Vagina (tissue), 2 donors: ENCODE measurements at places on chromosomes 6 and 20.
A peak's percentile ranks its signal among the peaks of the same experiment; 100 is the strongest.

DNA sequence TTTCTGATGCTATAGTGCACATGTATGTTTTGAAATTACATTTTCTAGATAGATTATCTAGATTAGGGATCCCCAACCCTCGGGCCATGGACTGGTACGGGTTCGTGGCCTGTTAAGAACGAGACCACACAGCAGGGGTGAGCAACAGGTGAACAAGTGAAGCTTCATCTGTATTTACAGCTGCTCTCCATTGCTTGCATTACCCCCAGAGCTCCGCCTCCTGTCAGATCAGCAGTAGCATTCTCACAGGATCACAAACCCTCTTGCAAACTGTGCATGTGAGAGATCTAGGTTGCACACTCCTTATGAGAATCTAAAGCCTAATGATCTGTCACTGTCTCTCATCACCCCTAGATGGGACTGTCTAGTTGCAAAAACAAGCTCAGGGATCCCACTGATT lies 10.4 kb downstream of the CEP57L1 start:
- H3K27me3 ChIP-seq, result no peaks in the 10 kb centered on the region
- H3K36me3 ChIP-seq, result no peaks in the 10 kb centered on the region
- no peak overlapping the region for H3K4me3 ChIP-seq
- H3K27ac ChIP-seq, result no peak overlapping the region
- DNase-seq, result no peak

DNA sequence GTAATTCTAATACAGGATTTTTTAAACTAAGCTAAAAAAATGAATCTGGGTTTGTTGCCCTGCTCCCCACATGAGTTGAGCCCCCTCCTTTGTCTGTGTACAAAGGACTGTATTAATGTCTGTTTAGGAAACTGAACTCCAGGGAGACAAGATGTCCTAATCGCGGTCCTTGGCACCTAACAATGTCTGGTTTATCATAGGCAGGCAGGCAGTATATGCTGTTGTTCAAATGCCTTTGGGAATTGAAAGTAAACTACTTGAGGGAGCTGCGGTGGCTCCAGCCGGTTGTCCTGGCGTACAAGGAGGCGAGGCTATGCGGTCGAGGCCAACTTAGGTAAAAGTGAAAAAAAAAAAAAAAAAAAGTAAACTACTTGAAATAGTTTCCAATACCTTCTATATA lies 98.5 kb downstream of the TULP4 start:
- H3K4me3 ChIP-seq, result no peak overlapping the region
- no peaks in the 10 kb centered on the region for H3K27me3 ChIP-seq
- H3K27ac ChIP-seq, result no peak overlapping the region
- H3K4me1 ChIP-seq, result peaks cover 24% of the 10 kb centered on the region

DNA sequence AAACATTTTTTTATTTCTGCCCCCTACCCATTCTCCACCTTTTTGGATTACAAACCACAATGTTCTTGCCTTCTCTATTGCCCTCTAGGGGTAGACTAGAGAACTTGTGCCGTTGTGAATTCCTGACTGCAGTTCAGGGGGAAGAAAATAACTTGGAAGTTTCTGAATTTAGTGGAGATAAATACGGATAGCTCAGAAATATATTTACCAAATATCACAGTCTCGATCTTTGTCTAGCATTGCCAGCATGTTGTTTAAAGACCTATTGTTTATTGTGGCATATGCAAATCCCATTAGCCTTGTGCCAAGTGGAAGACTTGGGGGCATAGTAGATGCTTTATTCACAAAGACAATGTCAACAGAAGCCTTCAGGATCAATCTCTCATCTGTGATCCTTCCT lies 154.1 kb upstream of the MMS22L start:
- no peaks in the 10 kb centered on the region for H3K4me1 ChIP-seq
- H3K27ac ChIP-seq, result no peak overlapping the region
- no peak overlapping the region for H3K4me3 ChIP-seq
- H3K36me3 ChIP-seq, result no peaks in the 10 kb centered on the region
- no peaks in the 10 kb centered on the region for H3K27me3 ChIP-seq
- DNase-seq, result no peak

GRCh38 chr6:139590206-139590605 lies 215.8 kb upstream of the CITED2 start:
- no peaks in the 10 kb centered on the region for H3K27me3 ChIP-seq
- no peak for DNase-seq
- no peak overlapping the region for H3K27ac ChIP-seq

DNA sequence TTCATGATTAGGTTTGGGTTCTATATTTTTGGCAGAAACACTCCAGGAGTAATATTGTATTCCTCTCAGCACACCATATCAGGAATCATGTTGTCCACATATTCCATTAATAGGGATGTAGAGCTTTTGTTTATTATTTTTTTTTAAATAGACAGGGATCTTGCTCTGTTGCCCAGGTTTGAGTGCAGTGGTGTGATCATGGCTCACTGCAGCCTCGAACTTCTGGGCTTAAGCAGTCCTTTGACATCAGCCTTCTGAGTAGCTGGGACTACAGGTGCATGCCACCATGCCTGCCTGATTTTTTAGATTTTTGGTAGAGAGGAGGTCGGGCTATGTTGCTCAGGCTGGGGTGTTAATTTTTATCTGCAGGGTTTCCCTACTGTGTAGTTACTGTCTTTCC lies 12.0 kb downstream of the SCAF8 start:
- H3K27me3 ChIP-seq, result no peaks in the 10 kb centered on the region
- H3K27ac ChIP-seq, result no peak overlapping the region
- DNase-seq, result no peak
- peaks cover 73% of the 10 kb centered on the region for H3K4me1 ChIP-seq

GRCh38 chr6:130377371-130377770 lies 11.6 kb downstream of the TMEM200A start:
- H3K36me3 ChIP-seq, result no peaks in the 10 kb centered on the region
- DNase-seq, result no peak
- H3K4me1 ChIP-seq, result no peaks in the 10 kb centered on the region
- H3K4me3 ChIP-seq, result no peak overlapping the region

DNA sequence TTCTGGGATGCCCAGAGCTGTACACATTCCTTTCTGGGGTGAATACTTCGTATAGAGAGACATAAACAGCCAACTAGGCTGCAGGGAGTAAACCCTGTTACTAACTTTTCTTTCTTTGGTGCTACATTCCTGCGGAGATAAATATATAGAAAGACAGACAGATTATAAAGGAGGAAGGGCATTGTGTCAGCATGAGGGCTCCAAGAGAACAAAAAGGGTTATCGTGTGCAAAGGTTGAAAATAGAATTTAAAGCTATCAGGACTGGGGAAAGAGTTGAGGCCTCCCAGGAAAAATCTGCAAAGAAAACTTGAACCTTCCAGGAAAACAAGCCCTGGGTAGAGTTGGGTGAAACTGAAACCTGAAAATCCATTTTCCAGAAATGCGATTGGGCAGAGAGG lies 68.0 kb downstream of the TMEM170B start:
- no peaks in the 10 kb centered on the region for H3K36me3 ChIP-seq
- H3K27ac ChIP-seq, result no peak overlapping the region
- H3K4me1 ChIP-seq, result no peaks in the 10 kb centered on the region
- no peak for DNase-seq
- no peak overlapping the region for H3K4me3 ChIP-seq

DNA sequence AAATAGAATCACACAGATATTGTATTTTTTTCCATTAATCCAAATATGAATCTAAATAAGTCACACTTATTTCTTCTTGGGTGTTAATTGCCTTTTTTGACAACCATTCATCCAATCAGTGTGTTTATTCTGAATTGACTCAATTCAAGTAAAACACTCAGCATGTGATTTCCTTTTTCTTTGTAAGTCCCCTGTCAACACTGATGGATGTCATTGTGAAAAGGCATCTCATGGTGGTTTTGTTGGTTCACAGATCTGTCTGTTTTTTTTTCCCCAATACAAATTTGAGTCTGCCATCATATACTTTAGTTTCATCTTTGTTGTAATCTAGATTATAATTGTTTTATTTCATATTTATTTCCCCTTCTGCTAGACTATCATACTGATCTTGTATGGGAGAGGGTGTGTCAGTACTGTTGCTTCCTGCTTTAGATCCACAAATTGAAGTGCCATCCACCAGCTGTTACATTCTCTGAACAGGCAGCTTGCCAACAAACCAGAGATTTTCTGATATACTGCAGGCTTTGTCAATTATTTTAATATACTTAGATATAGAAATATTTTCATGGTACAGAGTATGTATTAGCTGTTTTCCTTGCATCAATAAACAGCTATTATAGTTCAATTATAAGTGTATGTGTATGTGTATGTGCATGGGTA lies 64.2 kb upstream of the FLRT3 start:
- H3K36me3 ChIP-seq, result no peaks in the 10 kb centered on the region
- DNase-seq, result no peak
- no peak overlapping the region for H3K4me3 ChIP-seq
- no peak overlapping the region for H3K27ac ChIP-seq
- no peaks in the 10 kb centered on the region for H3K27me3 ChIP-seq

DNA sequence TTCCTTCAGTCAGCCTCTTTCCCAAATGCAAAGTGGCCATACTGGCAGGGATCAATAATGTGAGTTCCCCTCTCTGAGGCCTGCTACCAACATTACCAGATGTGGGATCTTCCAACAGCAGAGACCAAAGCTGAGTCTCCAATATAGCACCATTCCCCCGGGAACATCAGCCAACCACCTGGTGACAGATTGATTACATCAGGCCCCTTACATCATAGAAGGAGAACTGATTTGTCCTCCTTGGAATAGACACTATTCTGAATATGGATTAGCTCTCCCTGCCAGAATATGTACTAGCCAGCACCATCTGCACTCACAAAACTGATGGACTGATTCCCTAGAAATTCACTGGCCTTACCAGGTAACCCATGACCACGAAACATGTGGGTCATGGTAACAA lies 61.9 kb upstream of the CARMIL1 start:
- no peak overlapping the region for H3K4me3 ChIP-seq
- no peak overlapping the region for H3K27ac ChIP-seq
- H3K27me3 ChIP-seq, result no peaks in the 10 kb centered on the region
- H3K4me1 ChIP-seq, result peaks cover 17% of the 10 kb centered on the region
- no peaks in the 10 kb centered on the region for H3K36me3 ChIP-seq

DNA sequence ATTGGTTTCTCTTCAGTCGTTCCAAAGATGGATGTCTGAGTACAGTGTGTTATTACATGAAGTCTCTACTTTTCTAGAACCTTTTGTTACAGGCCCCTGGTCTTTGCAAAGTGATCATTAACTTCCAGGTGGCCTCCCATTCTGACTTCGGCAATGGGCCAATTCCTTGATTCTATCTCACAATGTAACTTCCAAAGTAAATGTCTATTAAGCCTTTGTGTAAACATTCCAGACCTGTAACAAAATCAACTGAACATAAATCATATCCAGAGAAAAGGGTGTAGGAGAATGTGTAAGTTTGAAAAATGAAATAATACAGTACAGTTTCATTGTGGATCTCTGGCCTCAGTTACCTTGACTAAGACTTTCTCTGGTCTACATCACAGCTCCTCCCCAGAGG lies 187.8 kb upstream of the JAG1 start:
- no peak overlapping the region for H3K4me3 ChIP-seq
- no peak for DNase-seq
- H3K36me3 ChIP-seq, result no peaks in the 10 kb centered on the region
- H3K27me3 ChIP-seq, result no peaks in the 10 kb centered on the region
- H3K4me1 ChIP-seq, result peaks cover 17% of the 10 kb centered on the region

- H3K4me3 ChIP-seq, result no peak overlapping the region
- H3K4me1 ChIP-seq, result no peaks in the 10 kb centered on the region
- no peak overlapping the region for H3K27ac ChIP-seq
- no peaks in the 10 kb centered on the region for H3K36me3 ChIP-seq
- DNase-seq, result no peak
- no peaks in the 10 kb centered on the region for H3K27me3 ChIP-seq
Measured at GRCh38 chr6:130426066-130426721, 60.4 kb downstream of the TMEM200A start.

GRCh38 chr6:43142101-43142500 lies 29.0 kb upstream of the SRF start:
- peaks cover 6% of the 10 kb centered on the region for H3K36me3 ChIP-seq
- no peak overlapping the region for H3K4me3 ChIP-seq
- no peak for DNase-seq
- H3K27ac ChIP-seq, result no peak overlapping the region
- no peaks in the 10 kb centered on the region for H3K27me3 ChIP-seq
- peaks cover 12% of the 10 kb centered on the region for H3K4me1 ChIP-seq

DNA sequence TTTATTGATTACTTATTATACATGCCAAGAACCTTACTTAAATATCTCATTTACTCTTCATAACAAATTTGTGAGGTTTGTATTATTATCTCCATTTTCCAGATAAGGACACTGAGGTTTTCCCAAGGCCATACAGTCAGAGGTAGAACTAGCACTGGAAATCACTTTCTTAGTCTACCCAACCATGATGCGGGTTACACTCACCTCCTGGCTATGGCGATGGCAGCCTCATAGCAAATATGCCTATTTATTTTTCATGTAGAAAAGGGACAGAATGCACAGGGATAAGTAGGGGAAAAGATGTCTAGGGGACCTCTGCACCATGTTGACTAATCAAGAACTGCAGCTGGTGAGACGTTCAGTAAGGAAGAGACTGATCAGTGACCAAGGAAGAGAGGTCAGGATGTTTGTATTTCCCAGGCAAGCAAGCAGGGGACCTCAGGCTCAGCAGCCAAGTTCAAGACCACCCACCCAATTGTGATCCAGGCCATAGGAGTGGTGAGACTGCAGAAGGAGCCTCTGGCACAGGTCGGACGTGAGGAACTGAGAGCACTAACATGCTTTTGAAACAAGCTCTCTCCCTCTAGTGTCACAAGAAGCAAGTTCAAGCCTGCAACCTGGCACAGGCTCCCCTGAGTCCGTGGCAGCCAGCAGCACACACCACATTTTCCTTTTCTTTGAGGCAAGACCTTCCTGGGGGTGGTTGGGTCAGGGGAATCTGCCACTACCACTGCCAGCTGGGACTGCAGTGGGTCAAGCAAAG lies 97.8 kb downstream of the GMPR start:
- H3K36me3 ChIP-seq, result no peaks in the 10 kb centered on the region
- peak overlapping the region; percentile 65 for H3K27ac ChIP-seq
- DNase-seq, result no peak
- no peak overlapping the region for H3K4me3 ChIP-seq
- no peaks in the 10 kb centered on the region for H3K27me3 ChIP-seq

GRCh38 chr6:125197795-125198269 lies 44.3 kb downstream of the TPD52L1 start:
- no peaks in the 10 kb centered on the region for H3K27me3 ChIP-seq
- no peaks in the 10 kb centered on the region for H3K36me3 ChIP-seq
- peaks cover 47% of the 10 kb centered on the region for H3K4me1 ChIP-seq

GRCh38 chr6:160071805-160072690 lies 49.6 kb upstream of the SLC22A1 start:
- H3K4me3 ChIP-seq, result no peak overlapping the region
- H3K27me3 ChIP-seq, result no peaks in the 10 kb centered on the region
- no peaks in the 10 kb centered on the region for H3K4me1 ChIP-seq
- H3K27ac ChIP-seq, result no peak overlapping the region
- H3K36me3 ChIP-seq, result peaks cover 79% of the 10 kb centered on the region
- DNase-seq, result no peak
